ENCODE measurements at places on chromosomes 6 and 20. TPM values are rescaled to one million over a fixed set of nuclear protein-coding genes. Genes with fewer than 3 reads are reported as not detected.

- no peak for DNase-seq
- no peaks in the 10 kb centered on the region for H3K4me1 ChIP-seq
- H3K36me3 ChIP-seq = no peaks in the 10 kb centered on the region
- no peak overlapping the region for H3K27ac ChIP-seq
These were observed 32.0 kb upstream of the SYNDIG1 start for GRCh38 chr20:24437196-24438082.

DNA sequence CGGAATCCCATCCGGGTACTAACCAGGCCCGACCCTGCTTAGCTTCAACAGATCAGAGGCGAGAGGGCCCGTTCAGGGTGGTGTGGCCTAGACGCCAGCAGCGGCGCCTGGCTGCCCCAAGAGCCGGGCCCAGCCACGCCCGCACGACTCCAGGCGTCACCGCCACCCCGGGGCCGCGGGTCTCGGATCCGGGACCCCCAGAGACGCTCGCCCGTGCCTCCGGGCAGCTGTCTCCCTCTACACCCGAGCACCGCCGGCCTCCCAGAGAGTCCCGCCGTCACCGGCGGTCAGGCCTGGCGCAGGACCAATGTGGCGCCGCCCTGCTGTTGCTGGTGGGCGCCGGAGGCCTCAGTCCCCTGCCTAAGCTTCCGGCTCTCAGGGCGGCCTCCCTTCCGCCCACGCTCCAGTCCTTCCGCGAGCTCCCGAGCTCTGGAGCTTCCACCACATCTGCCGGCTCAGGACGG is 441.2 kb upstream of the DEFB115 start:
- H3K27ac ChIP-seq = no peak overlapping the region
- H3K4me3 ChIP-seq = no peak overlapping the region
- no peaks in the 10 kb centered on the region for H3K27me3 ChIP-seq
- no peaks in the 10 kb centered on the region for H3K4me1 ChIP-seq
- DNase-seq = no peak

DNA sequence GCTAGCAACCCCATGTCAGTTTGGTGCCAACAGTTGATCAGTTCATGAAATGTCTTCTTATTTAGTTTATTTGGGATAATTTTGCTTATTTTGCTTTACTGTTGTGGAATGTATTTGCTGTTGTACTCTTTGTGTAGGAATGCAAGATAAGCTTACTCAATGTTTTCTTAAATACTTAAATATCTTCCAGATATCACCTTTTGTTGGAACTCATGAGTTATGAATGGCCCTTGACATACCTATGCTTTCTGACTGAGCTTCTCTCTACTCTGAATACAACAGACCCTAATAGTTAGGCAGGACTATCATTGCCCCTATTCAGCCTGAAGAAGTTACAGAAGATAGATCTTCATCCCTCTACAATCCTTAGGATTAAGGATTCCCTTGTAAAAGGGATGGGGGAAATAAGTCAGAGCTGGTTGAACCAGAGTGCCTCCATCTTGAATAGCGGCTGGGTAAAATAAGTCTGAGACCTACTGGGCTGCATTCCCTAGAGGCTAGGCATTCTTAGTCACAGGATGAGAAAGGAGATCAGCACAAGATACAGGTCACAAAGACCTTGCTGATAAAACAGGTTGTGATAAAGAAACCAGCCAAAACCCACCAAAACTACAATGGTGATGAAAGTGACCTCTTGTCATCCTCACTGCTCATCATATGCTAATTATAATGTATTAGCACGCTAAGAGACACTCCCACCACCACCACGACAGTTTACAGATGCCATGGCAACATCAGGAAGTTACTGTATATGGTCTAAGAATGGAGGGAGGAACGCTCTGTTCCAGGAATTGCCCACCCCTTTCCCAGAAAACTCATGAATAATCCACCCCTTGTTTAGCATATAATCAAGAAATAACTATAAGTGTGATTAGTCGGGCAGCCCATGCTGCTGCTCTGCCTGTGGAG is 196.9 kb downstream of the AKAP7 start:
- H3K4me1 ChIP-seq = no peaks in the 10 kb centered on the region
- no peak overlapping the region for H3K4me3 ChIP-seq
- H3K27me3 ChIP-seq = no peaks in the 10 kb centered on the region
- H3K36me3 ChIP-seq = no peaks in the 10 kb centered on the region
- DNase-seq = no peak
- no peak overlapping the region for H3K27ac ChIP-seq

DNA sequence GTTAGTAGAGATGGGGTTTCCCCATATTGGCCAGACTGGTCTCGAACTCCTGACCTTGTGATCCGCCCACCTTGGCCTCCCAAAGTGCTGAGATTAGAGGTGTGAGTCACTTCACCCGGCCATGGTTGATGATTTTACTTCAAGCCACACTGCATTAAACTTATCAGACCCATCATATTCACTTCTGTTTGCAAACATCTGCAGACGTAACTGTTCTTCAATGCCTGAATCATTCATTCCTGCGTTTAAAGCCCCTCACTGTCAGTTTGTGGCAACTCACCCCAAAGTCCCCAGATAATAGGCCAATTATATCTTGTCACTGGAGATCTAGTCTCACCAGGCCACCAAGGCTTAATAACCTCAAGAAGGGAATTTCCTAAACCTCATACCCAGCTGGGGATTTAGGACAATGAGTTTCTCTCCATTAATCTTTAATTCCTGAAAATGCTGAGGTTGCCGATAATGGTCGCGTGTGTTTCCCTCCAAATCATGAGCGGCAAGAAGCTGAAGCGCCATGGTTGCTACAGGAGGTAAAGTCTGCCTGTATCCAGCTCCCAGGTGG is 229.6 kb downstream of the LY86 start:
- DNase-seq = no peak
- H3K27ac ChIP-seq = no peak overlapping the region
- peaks cover 5% of the 10 kb centered on the region for H3K4me1 ChIP-seq
- H3K27me3 ChIP-seq = peaks cover 4% of the 10 kb centered on the region

The PAX1 gene
- total RNA-seq = not detected

The RANBP9 gene
- total RNA-seq = 51.1 TPM

The HSPA1B gene
- total RNA-seq = 47.2 TPM

GRCh38 chr20:51462566-51463276 is 79.8 kb downstream of the NFATC2 start:
- H3K36me3 ChIP-seq = peaks cover 75% of the 10 kb centered on the region
- no peaks in the 10 kb centered on the region for H3K27me3 ChIP-seq
- H3K4me3 ChIP-seq = no peak overlapping the region
- DNase-seq = no peak

DNA sequence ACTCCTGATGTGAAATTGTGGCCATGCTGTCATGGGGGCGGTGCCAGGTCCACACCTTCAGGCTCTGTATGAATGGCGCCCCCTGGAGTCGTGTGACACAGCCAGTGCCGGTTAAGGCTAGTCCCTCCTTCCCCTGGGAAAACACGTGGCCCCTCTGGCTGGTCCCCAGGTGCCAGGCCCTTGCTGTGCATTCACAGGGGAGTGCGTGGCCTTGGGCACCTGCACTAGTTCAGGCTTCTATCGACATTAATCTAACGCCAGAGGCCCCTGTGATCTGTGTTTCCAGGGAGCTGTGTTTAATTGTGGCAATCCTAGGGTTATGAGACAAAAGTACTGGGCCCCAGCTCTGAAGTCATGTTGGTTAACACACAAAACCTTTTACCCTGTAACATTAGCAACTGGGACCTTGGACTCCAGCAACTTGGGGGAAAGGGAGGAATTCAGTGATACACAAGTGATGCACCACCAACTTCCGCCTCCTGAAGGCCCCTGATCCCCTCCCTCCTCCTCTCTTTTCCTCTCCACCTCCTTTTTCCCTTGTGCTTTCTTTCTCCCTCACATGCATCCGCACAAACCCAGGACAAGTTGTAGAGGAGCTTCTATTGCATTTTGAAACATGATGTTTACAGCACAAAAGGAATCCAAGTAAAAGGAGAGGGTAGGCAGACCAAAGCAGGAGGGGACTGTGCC is 74.0 kb downstream of the SSR1 start:
- peak; percentile 80 for DNase-seq
- no peak overlapping the region for H3K4me3 ChIP-seq
- peaks cover 33% of the 10 kb centered on the region for H3K4me1 ChIP-seq
- H3K36me3 ChIP-seq = peaks cover 21% of the 10 kb centered on the region
- H3K27ac ChIP-seq = no peak overlapping the region
- H3K27me3 ChIP-seq = no peaks in the 10 kb centered on the region

The CTAGE9 gene
- not detected for total RNA-seq

DNA sequence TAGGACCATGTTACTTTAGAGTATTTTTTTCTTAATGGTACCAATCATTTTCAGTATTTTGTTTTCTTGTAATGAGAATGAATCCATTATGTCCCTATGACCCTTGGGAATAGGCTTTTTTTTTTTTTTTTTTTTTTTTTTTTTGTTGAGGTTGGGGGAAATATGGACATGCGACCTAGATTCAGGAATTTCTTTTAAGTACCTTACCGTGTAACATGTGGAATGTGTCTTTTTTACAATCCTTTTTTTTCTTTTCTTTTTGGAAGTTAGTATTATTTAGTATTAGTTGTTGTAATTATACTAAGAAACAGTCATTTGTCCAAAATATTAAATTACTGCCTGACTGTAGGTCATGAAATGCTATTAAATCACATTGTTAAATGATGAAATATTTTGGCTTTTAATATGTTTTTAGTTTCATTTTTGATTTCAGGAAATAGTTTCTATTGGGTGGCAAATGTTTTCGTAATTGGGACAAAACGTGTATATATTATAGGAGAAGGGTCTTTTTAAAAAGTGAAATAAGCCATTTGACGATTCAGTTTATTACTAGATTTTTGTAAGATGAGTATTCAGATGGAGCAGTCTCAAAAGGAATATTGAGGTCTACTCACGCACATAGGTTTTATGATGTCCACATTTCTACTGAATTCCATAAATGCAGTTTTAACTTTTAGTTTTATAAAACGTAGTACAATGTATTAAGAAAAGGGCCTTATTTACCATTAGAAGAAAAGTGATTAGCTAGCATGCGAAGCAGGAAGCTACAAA is 4.9 kb downstream of the ARID1B start:
- H3K27me3 ChIP-seq = no peaks in the 10 kb centered on the region
- H3K27ac ChIP-seq = peak overlapping the region; percentile 89
- peak overlapping the region; percentile 79 for H3K4me3 ChIP-seq
- peaks cover 20% of the 10 kb centered on the region for H3K36me3 ChIP-seq

DNA sequence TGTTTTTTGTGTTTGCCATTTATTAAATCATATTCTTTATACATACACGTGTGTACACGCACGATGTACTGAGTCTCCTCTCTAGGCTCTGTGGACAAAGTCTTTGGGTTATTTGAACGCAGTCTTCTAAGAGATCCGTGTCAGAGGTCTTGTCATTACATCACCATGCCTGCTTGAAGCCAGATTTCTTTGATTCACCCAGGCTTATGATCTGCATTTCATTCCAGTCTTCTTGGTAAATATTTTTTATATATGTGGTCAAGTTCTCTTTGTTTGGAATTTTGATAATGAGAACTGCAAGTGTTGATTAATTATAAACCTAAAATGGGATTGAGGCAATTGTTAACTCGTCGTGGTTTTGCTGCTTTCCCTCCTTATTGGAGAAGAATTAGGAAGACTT is 34.6 kb downstream of the KCNS1 start:
- H3K4me1 ChIP-seq = peaks cover 36% of the 10 kb centered on the region
- no peak for DNase-seq
- H3K27me3 ChIP-seq = no peaks in the 10 kb centered on the region
- peaks cover 67% of the 10 kb centered on the region for H3K36me3 ChIP-seq

DNA sequence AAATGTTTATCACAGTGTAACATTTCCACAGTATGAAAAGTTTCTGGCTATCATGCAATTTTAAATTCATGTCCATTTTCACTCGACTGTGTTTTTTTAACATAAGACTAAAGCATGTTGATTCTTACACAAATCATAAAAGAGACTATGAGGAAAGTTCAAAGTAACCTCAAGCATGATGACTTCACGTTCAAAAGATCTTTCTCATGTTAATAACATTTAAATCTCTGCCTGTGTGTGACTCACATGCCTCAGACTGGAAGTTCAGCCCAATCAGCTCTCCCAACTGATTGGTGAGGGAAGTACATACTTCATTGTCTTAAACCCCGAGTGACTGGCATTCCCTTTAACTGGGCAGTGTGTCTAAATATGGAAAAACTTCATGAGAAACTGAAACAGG is 37.4 kb downstream of the ATXN1 start:
- H3K4me3 ChIP-seq = no peak overlapping the region
- H3K36me3 ChIP-seq = peaks cover 22% of the 10 kb centered on the region
- no peak overlapping the region for H3K27ac ChIP-seq
- H3K27me3 ChIP-seq = no peaks in the 10 kb centered on the region
- H3K4me1 ChIP-seq = peaks cover 28% of the 10 kb centered on the region
- DNase-seq = no peak

DNA sequence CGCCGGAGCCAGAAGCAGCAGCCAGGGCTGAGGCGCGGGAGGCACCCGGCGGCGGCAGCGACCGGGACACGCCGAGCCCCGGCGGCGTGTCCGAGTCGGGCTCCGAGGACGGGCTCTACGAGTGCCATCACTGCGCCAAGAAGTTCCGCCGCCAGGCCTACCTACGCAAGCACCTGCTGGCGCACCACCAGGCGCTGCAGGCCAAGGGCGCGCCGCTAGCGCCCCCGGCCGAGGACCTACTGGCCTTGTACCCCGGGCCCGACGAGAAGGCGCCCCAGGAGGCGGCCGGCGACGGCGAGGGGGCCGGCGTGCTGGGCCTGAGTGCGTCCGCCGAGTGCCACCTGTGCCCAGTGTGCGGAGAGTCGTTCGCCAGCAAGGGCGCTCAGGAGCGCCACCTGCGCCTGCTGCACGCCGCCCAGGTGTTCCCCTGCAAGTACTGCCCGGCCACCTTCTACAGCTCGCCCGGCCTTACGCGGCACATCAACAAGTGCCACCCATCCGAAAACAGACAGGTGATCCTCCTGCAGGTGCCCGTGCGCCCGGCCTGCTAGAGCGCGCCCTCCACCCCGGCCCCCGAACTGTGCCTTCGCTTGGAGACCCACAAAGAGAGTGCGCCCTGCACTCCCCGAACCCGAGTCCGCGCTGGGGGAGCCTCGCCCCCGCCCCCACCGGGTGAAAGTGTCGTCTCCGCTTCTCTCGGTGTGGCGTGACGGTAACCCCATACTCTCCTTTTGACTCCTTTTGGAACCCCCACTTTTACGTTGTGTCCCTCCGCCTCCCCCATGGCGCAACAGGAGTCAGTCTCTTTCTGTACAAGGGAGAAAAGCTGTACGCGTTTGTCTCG is 1.6 kb downstream of the INSM1 start:
- no peaks in the 10 kb centered on the region for H3K36me3 ChIP-seq
- H3K4me3 ChIP-seq = peak overlapping the region; percentile 62
- H3K27me3 ChIP-seq = peaks cover 70% of the 10 kb centered on the region
- DNase-seq = no peak
- H3K4me1 ChIP-seq = peaks cover 9% of the 10 kb centered on the region

DNA sequence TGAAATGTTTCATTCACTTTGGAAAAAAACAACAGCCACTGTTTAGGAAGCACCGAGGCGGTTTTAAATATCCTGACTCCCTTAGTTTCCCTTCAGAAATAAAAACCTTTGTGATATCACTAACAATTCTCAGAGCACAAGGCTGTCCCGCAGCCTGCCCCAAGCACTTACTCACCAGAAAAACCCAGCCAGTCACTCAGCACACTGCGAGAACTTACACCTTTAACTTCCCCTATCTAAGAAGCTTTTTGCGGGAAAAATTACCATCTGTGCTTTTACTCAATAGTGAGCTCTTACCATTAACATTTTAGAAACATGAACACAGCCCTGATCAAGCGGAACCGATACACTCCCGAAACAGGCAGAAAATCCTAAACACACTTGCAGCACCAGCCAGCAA is 9.3 kb downstream of the ZBTB46 start:
- no peaks in the 10 kb centered on the region for H3K4me1 ChIP-seq
- no peak for DNase-seq

GRCh38 chr6:160177220-160177619 is 55.6 kb downstream of the SLC22A1 start:
- peaks cover 5% of the 10 kb centered on the region for H3K27me3 ChIP-seq
- H3K4me1 ChIP-seq = no peaks in the 10 kb centered on the region
- no peaks in the 10 kb centered on the region for H3K36me3 ChIP-seq
- H3K27ac ChIP-seq = no peak overlapping the region
